T-helper 17 cell (primary cell): ENCODE measurements at places on chromosomes 3 and 15.

GRCh38 chr3:15795651-15796308 lies 2.0 kb downstream of the ANKRD28 start:
- H3K27ac ChIP-seq: peak overlapping the region; percentile 98
- peaks cover 46% of the 10 kb centered on the region for H3K4me1 ChIP-seq
- peaks cover 3% of the 10 kb centered on the region for H3K36me3 ChIP-seq
- no peaks in the 10 kb centered on the region for H3K27me3 ChIP-seq
- H3K4me3 ChIP-seq: peak overlapping the region; percentile 94
- no peak for DNase-seq

- no peak overlapping the region for H3K27ac ChIP-seq
- no peaks in the 10 kb centered on the region for H3K4me1 ChIP-seq
- H3K4me3 ChIP-seq: no peak overlapping the region
- no peaks in the 10 kb centered on the region for H3K27me3 ChIP-seq
These were observed 38.7 kb downstream of the ROBO1 start for GRCh38 chr3:79729096-79729495.

- no peaks in the 10 kb centered on the region for H3K4me1 ChIP-seq
- H3K27me3 ChIP-seq: no peaks in the 10 kb centered on the region
- no peak for DNase-seq
- H3K27ac ChIP-seq: no peak overlapping the region
- no peaks in the 10 kb centered on the region for H3K36me3 ChIP-seq
These were observed 78.4 kb downstream of the THRB start for GRCh38 chr3:24416224-24416623.

- no peak overlapping the region for H3K27ac ChIP-seq
- H3K27me3 ChIP-seq: peaks cover 44% of the 10 kb centered on the region
- DNase-seq: no peak
- H3K36me3 ChIP-seq: peaks cover 3% of the 10 kb centered on the region
- H3K4me1 ChIP-seq: no peaks in the 10 kb centered on the region
- no peak overlapping the region for H3K4me3 ChIP-seq
These were observed 39.6 kb upstream of the ITGA11 start for GRCh38 chr15:68471541-68471940.

DNA sequence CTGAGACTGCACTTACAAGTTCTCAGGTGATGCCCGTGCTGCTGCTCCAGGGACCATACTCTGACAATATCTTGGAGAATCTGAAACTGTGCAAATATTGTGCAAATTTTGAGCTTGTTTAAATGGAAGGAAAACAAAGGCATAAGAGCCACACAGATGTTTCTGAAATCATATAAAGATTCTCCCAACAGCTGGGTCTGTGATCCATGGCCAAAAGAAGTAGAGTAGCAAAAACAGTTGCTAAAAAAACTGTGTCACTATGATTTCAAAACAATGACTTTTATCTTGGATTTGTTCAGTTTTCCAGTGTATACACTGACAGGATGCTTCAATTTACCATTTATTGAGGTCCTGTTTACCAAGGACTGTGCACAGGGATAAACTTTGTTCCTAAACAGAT lies 25.3 kb downstream of the NPTN start:
- H3K27ac ChIP-seq: no peak overlapping the region
- peaks cover 16% of the 10 kb centered on the region for H3K4me1 ChIP-seq
- H3K36me3 ChIP-seq: no peaks in the 10 kb centered on the region
- H3K27me3 ChIP-seq: no peaks in the 10 kb centered on the region

GRCh38 chr3:94799420-94800060 lies 736.7 kb downstream of the NSUN3 start:
- H3K4me3 ChIP-seq: no peak overlapping the region
- no peaks in the 10 kb centered on the region for H3K27me3 ChIP-seq
- DNase-seq: no peak
- no peaks in the 10 kb centered on the region for H3K36me3 ChIP-seq

- no peak overlapping the region for H3K27ac ChIP-seq
- no peaks in the 10 kb centered on the region for H3K4me1 ChIP-seq
- peaks cover 15% of the 10 kb centered on the region for H3K27me3 ChIP-seq
These were observed 48.6 kb upstream of the ADAMTSL3 start for GRCh38 chr15:83605111-83605945.

DNA sequence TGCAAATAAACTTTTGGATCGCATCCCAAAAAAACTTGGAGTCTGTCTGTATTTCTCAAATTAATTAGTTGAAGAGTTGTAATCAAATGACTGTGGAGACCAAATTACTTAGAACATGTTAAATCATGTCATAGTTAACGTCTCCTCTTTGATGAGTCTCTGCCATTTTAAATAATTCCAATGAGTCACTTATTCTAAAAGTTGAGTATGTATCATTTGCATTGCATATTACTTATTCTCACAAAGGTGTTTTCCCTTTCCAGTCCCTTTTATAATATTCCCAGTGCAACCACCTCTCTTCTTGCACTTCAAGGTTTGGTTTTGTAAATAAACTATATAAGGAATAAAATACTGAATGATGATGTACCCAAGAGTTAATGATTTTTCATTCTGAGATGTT lies 36.0 kb upstream of the MBNL1 start:
- H3K36me3 ChIP-seq: peaks cover 2% of the 10 kb centered on the region
- peaks cover 40% of the 10 kb centered on the region for H3K4me1 ChIP-seq
- H3K27me3 ChIP-seq: no peaks in the 10 kb centered on the region
- H3K4me3 ChIP-seq: no peak overlapping the region

DNA sequence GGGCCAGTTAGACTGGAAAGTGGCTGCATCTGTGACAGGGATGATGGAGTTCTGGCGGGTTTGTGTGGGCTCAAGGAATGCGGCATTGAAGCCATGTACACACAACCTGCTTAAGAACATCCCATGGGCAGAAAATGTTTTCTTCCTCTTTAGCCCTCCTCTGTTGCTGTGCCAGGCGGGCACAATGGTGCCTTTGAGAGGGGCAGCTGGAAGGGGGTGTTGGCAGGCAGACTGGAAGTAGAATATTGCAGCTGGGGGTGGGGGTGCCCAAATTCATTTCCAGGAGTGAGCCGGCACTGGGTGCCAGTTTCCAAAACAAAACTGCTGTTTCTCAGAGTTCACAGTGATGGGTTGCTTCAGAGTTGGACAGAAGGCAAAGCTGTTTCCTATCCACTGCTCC lies 91.8 kb upstream of the ETV5 start:
- H3K27ac ChIP-seq: no peak overlapping the region
- DNase-seq: no peak
- H3K4me1 ChIP-seq: no peaks in the 10 kb centered on the region
- no peak overlapping the region for H3K4me3 ChIP-seq
- H3K27me3 ChIP-seq: peaks cover 29% of the 10 kb centered on the region

GRCh38 chr3:14485981-14486380 lies 54.2 kb downstream of the GRIP2 start:
- H3K36me3 ChIP-seq: peaks cover 15% of the 10 kb centered on the region
- H3K27me3 ChIP-seq: no peaks in the 10 kb centered on the region
- H3K27ac ChIP-seq: no peak overlapping the region
- peaks cover 11% of the 10 kb centered on the region for H3K4me1 ChIP-seq
- no peak overlapping the region for H3K4me3 ChIP-seq

DNA sequence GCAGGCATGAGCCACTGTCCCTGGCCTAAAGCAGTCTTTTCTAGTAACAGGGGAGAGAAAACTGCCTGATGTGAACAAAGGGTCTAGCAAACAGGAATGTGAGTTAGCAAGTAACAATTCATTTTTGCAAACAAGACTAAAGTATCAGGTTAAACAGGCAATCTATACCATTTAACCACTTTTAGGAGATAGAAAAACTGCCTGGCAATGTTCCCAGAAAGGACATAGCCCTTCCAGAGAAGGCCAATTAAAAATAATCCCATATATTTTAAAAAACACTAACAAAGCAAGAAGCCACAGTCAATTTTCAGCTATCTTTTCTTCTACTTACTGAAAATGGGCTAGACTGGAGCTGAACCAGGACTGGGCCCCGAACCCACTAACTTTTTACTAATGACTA lies 6.3 kb downstream of the RBSN start:
- peaks cover 9% of the 10 kb centered on the region for H3K4me1 ChIP-seq
- H3K27me3 ChIP-seq: no peaks in the 10 kb centered on the region
- no peaks in the 10 kb centered on the region for H3K36me3 ChIP-seq
- no peak overlapping the region for H3K27ac ChIP-seq
- H3K4me3 ChIP-seq: no peak overlapping the region

DNA sequence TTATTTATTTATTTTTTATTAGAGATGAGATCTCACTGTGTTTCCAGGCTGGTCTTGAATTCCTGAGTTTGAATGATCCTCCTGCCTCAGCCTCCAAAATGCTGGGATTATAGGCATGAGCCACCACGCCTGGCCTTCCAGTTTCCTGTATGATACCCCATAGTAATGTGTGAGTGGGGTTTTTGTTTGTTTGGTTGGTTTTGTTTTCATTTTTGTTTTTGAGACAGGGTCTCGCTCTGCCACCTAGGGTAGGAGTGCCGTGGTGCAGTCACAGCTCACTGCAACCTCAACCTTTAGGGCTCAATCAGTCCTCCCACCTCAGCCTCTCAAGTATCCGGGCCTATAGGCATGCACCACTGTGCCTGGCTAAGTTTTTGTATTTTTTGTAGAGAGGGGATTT lies 30.9 kb downstream of the GOLM2 start:
- H3K27me3 ChIP-seq: no peaks in the 10 kb centered on the region
- H3K4me1 ChIP-seq: peaks cover 31% of the 10 kb centered on the region
- H3K4me3 ChIP-seq: no peak overlapping the region
- peaks cover 8% of the 10 kb centered on the region for H3K36me3 ChIP-seq

- no peak for DNase-seq
- H3K27me3 ChIP-seq: no peaks in the 10 kb centered on the region
- H3K4me1 ChIP-seq: peaks cover 20% of the 10 kb centered on the region
- peak overlapping the region; percentile 86 for H3K27ac ChIP-seq
- no peak overlapping the region for H3K4me3 ChIP-seq
These were observed 24.7 kb downstream of the LYSMD4 start for GRCh38 chr15:99708563-99708962.

DNA sequence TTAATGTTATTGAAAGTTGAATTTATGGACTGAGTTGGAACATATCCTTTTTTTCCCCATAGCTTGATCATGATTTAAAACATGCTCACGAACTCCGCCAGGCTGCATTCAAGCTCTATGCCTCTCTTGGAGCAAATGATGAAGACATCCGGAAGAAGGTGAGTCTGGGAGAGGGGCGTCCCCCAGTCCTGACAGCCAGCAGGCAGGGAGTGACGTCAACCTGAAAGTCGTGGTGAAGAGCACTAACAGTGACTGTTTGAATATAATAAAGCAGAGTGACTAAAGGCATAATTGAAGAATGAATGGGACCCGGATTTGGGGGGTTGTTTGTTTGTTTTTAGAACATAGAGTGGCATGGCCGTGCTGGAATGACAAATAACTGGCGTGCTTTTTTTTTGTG lies 57.9 kb downstream of the ARMC8 start:
- H3K36me3 ChIP-seq: peaks cover 7% of the 10 kb centered on the region
- no peak overlapping the region for H3K27ac ChIP-seq
- DNase-seq: no peak
- no peaks in the 10 kb centered on the region for H3K27me3 ChIP-seq
- H3K4me3 ChIP-seq: no peak overlapping the region

DNA sequence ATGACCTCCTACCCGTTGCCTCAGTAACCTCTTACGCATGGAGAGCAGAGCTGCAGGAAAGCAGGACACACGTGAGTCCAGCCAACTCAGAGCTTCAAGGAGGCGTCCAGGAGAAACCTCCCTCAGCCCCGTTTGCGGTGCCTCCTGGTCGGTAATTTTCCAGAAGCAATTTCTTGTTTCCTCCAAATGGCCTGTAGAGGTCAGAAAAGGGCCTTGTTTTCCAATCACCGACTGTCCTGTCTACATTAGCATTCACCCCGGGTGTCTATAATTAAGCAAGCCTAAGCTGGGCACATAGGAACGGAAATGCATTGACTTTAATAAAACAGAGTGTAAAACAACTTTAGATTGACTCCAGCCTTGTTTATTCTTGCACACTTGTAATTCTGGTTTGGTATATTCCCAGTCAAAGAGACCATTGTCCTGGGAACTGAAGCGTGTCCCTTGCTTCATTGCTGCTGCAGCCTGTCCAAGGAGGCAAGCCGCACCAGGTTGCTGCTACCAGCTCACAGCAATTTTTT lies 836.2 kb downstream of the AGBL1 start:
- no peak overlapping the region for H3K27ac ChIP-seq
- H3K27me3 ChIP-seq: peaks cover 31% of the 10 kb centered on the region
- no peak overlapping the region for H3K4me3 ChIP-seq
- no peaks in the 10 kb centered on the region for H3K36me3 ChIP-seq

GRCh38 chr3:172029425-172030098 lies 9.8 kb upstream of the FNDC3B start:
- no peak overlapping the region for H3K27ac ChIP-seq
- DNase-seq: no peak
- no peak overlapping the region for H3K4me3 ChIP-seq
- no peaks in the 10 kb centered on the region for H3K36me3 ChIP-seq
- peaks cover 9% of the 10 kb centered on the region for H3K27me3 ChIP-seq

- H3K4me3 ChIP-seq: no peak overlapping the region
- no peaks in the 10 kb centered on the region for H3K27me3 ChIP-seq
- no peak overlapping the region for H3K27ac ChIP-seq
- DNase-seq: no peak
- peaks cover 6% of the 10 kb centered on the region for H3K36me3 ChIP-seq
These were observed 129.5 kb upstream of the ZBED2 start for GRCh38 chr3:111724694-111725093.

- DNase-seq: no peak
- peaks cover 2% of the 10 kb centered on the region for H3K36me3 ChIP-seq
- peak overlapping the region; percentile 95 for H3K27ac ChIP-seq
- H3K27me3 ChIP-seq: no peaks in the 10 kb centered on the region
- H3K4me3 ChIP-seq: peak overlapping the region; percentile 84
- H3K4me1 ChIP-seq: peaks cover 45% of the 10 kb centered on the region
These were observed 6.0 kb downstream of the CTSH start for GRCh38 chr15:78938658-78939488.

DNA sequence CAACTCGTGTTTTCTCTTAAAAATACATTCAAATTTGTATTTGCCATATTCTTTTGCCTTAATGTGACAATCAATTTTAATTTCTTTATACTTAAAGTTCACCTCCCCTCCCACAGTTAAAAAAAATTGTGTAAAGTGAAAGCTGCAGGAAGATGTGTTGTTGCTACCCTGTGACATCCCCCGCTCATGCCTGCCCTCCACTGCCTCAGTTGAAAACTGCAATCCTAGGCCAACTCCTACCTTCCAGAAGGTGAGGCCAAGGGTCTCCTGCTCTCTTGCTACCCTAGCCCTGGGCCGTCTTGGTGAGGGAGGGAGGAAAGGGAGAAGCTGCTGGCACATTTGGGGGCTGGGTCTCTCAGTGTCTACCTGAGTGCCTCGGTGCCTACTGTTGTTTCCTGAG lies 57.0 kb upstream of the CMTM7 start:
- peak overlapping the region; percentile 52 for H3K4me3 ChIP-seq
- peak; percentile 51 for DNase-seq
- peaks cover 39% of the 10 kb centered on the region for H3K4me1 ChIP-seq
- no peaks in the 10 kb centered on the region for H3K27me3 ChIP-seq
- H3K36me3 ChIP-seq: peaks cover 4% of the 10 kb centered on the region
